ENCODE measurements at places on chromosomes 6 and 20.
A peak's percentile ranks its signal among the peaks of the same experiment; 100 is the strongest.

DNA sequence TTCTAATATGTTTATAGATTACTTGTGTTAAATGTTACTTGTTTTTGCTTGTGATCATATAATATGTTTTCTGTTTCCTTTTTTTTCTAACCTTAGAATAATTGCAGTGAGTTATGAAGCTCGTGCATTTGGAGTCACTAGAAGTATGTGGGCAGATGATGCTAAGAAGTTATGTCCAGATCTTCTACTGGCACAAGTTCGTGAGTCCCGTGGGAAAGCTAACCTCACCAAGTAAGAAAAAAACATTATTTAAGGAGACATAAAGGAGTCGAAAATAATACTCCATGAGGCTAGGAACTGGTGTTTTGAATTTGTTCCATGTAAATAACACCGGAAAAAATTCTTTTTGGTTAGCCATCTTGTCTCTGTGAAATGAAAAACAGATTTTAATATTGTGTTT is 6.9 kb downstream of the POLH start:
- no peak for DNase-seq

DNA sequence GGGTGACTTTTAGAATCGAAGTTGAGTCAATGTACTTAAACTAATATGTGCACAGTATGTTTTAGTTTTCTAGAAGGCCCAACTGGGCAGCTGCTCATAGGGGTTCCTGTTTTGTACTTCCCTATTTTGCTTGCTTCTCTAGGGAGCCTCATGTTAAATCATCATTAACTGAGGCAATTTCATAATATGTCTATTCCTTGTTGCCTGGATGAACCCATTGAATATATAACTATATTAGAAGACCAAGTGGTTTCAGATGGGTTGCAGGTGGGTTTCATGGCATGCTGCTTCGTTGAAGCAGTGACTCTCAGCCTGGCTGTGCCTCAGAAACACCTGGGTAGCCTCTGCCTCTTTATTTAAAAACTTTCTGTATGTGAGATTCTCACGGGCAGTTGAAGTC is 22.2 kb downstream of the CARMIL1 start:
- no peak for DNase-seq

- DNase-seq, result no peak
Measured at GRCh38 chr6:41331401-41332150, 3.8 kb upstream of the NCR2 start.

DNA sequence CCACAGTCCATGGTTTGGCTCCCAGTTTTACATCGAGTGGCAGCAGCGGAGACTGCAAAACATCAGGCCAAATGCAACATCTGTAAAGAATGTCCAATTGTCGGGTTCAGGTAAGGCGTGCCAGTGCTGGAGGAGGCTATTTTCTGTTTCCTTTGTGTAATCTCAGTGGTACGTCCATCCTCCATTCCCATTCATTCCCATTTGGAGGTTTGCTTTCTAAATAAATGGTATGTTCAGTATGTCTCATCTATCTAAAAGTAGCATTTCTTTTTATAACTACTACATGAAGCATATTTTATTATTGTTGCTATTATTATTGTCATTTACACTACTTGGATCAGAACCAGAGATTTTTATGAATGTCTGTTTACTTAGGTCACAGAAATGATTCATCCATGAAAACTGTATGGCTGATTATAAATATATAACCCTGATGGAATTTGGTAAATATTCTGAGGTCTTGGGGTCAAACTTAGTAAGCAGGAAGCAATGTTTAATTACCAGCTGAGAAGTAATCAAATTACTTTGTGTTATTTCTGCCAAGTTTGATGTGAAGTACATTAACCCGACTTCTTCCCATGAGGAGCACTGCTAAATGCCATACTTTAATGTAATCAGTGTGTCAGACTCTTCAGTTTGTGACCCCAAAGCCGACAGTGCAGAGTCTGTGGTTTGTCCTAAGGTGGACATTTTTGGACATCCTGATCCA is 512.9 kb downstream of the UTRN start:
- DNase-seq, result no peak

GRCh38 chr20:48717680-48718223 is 110.0 kb downstream of the PREX1 start:
- DNase-seq, result no peak

GRCh38 chr6:96966100-96966499 is 41.6 kb downstream of the KLHL32 start:
- no peak for DNase-seq

- DNase-seq, result no peak
Measured at GRCh38 chr6:1893470-1894130, 283.9 kb downstream of the FOXC1 start.

- no peak for DNase-seq
Measured at GRCh38 chr6:116352515-116353471, 18.0 kb upstream of the DSE start.

GRCh38 chr6:72999995-73000394 is 225.3 kb downstream of the KHDC1L start:
- no peak for DNase-seq

GRCh38 chr6:109759098-109759955 is 68.2 kb downstream of the FIG4 start:
- no peak for DNase-seq

DNA sequence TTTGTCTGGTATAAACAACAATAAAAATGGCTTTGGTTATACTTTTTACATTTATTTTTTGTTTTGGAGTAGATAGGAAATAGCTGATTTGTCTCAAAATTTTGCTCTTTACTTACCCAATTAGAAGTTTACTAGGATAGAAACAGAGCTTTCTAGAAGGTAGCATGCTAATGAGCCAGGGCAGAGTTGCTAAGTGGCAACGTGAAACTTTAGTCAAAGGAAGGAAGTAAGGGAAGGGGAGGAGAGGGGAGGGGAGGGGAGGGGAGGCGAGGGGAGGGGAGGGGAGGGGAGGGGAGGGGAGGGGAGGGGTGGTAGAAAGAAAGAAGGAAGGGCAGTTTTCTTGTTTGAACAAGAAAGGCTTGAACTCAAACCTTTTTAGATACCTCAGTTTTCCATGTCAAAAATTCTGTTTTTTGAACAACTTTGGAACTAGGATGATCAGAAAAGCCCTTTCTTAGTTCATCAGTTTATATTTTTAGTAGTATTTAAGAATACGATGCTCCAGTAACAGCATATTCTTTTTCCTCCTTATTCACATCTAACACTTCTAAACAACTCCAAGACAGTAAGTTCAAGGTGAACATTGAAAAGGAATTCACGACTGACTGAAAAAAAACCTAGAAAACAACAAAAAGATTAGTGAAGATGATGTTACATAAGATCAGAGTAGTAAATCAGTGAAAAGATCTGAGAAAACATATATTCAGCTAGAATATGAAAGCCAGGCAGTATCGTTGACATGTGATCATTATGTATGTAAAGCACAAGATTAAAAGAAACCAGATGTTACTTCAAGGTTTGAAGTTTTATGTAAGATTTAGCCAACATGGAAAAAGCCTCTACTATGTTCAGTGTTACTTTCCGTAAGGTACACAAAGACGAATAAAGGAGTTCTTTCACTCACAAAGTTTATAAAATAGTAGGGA is 263.4 kb downstream of the ARHGAP18 start:
- DNase-seq, result no peak

GRCh38 chr6:129638055-129638684 is 71.8 kb downstream of the ARHGAP18 start:
- peak; percentile 20 for DNase-seq

- peak; percentile 19 for DNase-seq
Measured at GRCh38 chr6:12516070-12516469, 200.5 kb upstream of the PHACTR1 start.

- no peak for DNase-seq
Measured at GRCh38 chr20:4101910-4102309, 86.6 kb upstream of the RNF24 start.

DNA sequence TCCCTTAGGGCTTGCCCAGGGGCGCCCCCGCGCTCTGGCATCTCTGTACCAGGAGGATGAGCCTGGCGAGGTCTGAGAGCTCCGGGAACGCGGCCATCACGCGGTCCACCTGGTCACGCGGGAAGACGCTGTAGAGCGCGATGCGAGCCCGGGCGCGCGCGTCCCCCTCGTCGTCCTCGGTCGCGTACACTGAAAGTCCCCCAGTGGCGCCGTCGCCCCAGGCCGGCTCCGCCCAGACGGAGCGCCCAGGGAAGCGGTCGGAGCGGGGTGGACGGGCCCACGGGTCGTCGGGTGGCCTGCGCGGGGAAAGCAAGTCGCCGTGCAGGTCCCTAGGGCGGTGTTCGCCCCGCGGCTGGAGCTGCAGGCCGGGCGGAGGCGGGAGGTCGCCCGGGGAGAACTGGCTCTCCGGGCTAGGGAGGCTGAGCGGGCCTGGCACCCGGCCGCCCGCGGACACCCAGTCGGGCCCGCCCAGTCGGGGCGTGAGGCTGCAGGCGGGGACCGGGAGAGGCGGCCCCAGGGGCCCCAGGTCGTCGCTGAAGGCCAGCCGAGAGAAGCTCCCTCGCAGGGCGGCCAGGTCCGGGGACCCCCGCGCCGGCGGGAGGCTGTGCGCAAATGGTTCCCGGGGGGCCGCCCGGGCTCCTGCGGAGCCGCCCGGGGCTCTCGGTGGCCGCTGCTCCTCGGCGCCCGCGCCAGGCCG is 34.0 kb downstream of the ZC3H12D start:
- DNase-seq, result peak; percentile 55

DNA sequence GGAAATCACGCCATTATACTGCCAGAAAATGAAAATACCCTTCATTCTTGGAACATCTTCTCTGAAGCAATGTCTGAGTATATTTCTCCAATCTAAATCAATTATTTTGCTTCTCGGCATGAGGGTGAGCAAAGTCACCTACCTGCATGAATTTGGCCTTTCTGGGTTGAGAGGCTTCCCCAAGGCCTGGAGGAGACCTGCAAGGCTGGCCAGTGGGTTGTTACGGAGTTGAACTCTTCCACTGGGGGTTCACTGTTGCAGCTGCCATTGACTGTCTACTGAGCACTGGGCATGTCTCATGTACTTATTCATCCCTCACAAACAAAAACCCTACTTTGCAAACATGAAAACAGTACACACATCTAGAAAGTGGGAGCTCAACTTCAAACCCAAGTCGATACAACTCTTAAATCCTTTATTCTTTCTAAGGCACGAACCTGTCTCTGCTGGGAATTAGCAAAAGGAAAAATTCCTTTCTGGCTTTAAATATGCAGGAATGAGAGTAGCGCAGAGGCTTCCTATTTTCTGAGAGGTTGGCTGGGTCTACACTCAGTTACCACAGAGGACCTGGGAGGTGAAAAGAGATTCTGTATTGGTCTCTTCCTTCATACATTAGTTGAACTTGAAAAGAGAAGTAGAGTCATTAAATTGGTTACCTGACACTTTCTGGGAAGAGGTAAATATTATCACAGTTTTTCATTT is 87.6 kb upstream of the SGK1 start:
- DNase-seq, result no peak

DNA sequence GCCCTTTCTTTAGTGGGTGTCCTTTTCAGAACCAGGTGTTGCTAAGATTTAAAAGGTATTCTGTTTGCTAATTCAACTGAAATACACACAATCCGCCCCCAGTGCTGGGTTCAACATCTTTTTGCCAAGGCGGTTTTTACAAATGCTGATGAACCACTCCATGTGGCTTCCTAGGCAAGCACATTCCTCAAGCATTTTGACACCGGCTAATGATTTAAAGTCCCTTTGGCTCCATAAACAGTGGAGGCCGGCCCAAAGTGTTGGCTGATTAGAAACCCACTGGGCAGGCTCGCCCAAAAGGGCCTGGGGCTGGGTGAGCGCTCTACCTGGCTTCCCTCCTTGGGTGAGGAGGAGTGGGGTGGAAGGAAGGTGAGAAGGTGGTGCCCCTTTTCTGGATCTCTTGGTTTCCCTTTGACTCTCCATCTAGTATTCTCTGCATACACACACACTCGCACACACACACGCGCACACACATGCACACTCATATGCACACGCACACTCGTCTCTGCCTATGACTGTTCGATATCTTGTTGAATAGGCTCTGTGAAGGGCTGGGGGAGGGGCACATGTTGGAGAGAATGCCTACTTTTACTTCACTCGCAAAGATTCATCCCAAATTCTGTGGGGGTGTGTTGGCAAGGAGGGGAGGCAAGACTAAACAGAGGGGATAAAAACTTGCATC is 66.7 kb upstream of the ARMC2 start:
- no peak for DNase-seq

DNA sequence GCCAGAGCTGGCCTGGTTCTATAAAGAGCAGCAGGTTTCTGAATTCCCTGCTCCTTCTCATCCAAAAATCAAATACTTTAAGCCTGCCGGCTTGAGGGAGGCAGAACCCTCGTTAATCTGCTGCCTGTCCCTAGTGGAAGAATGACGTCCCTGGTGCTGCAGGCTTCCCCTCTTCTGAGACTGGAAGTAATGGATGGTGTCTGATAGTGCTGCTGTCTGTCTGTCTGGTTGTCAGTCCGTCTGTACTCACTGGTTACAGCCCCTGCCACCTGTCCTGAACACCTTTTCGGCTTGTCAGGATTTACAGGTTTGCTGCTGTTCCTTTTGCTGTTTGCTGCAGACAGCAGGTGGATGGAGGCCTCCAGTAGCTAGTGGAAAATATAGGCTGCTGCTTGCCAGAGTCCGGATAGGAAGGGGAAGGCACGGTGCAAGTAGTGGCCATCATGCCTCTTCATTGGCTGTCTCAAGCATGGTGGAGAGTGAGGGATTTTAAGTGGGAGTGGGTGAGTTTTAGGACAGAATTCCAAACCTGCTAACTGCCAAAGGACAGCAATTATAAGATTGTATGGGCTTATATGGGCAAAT is 2.5 kb downstream of the RIMS1 start:
- DNase-seq, result no peak

- no peak for DNase-seq
Measured at GRCh38 chr6:170253910-170254269, 37.0 kb downstream of the DLL1 start.

GRCh38 chr6:143465546-143465945 is 14.9 kb downstream of the PEX3 start:
- DNase-seq, result no peak

- no peak for DNase-seq
Measured at GRCh38 chr6:161394437-161394836, 120.6 kb upstream of the AGPAT4 start.

- no peak for DNase-seq
Measured at GRCh38 chr6:16397623-16398022, 159.2 kb downstream of the GMPR start.

GRCh38 chr20:57911512-57912226 is 201.9 kb upstream of the PMEPA1 start:
- no peak for DNase-seq

DNA sequence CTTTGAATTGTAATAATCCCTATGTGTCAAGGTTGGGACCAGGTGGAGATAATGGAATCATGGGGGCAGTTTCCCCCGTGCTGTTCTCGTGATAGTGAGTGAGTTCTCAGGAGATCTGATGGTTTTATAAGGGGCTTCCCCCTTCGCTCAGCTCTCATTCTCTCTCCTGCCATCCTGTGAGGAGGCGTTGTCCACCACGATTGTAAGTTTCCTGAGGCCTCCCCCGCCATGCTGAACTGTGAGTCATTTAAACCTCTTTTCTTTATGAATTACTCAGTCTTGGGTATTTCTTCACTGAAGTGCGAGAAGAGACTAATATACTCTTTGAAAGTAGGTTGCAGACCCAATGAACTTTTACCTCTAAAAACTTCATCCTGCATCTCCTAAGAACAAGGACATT is 39.2 kb upstream of the KCNG1 start:
- DNase-seq, result no peak

GRCh38 chr20:1838556-1839279 is 56.5 kb upstream of the SIRPA start:
- DNase-seq, result no peak

GRCh38 chr6:16181439-16182297 is 52.8 kb downstream of the MYLIP start:
- DNase-seq, result peak; percentile 71

- no peak for DNase-seq
Measured at GRCh38 chr20:18039063-18039462, 18.7 kb downstream of the OVOL2 start.

All from lung (tissue), 17 donors.